Activated T-helper 2 cell treated with anti-CD3 and anti-CD28 coated beads, Interferon-gamma antibody, Interleukin-2, Interleukin-4, amounts not matched to agents 10 μg/mL and 5 μg/mL and 100 μg/mL, durations not matched to agents 14 hours and 24 hours and 36 hours (primary cell): ENCODE measurements at places on chromosomes 1 and 21.
A peak's percentile ranks its signal among the peaks of the same experiment; 100 is the strongest.

DNA sequence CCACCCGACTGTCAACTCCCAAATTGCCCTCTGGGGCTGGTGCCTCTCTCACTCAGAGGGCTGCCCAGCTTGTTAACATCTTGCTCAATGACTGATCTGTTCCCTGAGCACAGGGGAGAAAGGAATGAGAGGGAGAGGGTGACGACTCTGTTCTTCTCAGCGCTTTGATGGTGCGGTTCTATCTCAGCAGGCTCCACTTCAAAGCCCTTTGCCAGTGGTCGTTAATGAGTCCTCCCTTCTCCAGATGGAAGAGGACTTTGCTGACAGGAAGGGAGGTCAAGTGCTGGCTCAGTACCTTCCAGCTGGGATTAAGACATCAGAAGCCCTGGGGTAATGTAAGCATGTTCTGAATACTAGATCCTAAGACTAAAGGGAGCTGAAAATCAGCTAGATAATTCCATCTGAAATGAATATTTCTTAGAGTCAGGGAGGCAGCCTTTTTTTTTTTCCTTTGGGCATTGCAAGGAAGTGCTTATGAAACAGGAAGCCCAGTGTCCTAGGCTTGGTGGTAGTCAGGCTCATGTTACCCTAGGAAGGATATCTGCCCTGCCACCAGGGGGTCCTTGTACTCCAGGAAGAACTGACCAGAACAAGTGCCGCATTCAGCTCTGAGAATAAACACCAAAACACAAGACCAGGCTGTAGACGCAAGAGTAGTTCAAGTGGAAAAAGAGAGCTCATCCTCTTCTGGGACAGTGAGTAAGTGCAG, 4.7 kb downstream of the FMOD start:
- peaks cover 14% of the 10 kb centered on the region for H3K27me3 ChIP-seq
- DNase-seq: no peak
- H3K4me1 ChIP-seq: peaks cover 8% of the 10 kb centered on the region
- no peaks in the 10 kb centered on the region for H3K36me3 ChIP-seq
- no peak overlapping the region for H3K27ac ChIP-seq
- no peak overlapping the region for H3K4me3 ChIP-seq

DNA sequence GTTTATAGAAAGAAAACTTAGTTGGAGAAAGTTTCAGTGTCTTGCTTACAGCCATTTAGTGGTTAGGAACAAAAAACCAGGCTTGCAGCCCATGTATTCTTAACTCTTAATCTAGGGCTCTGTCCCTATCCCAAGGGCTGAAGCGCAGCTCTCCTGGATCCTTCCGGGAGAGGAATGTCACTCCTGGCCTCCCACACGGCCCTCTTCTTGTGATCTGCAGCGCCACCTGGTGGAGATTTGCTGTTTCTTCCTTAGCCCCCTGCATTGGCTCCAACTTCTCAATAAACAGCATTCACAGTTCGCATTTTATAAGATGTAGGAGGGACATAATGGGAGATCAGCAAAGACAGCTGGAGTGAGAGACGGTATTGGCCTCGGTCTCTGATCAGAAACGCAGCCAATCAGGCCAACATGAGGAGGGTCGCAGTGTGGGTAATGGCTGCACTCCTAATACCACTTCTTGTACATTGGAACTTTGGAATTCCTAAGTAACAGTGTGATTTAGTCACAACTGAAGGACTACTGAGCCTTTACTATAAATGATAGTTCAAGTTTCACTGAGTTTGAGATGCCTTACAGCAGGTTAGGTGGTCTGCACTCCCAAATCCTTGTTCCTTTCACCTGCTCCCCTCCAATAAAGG, 283.4 kb downstream of the ASTN1 start:
- H3K4me1 ChIP-seq: no peaks in the 10 kb centered on the region
- peak; percentile 19 for DNase-seq
- no peaks in the 10 kb centered on the region for H3K36me3 ChIP-seq
- no peaks in the 10 kb centered on the region for H3K27me3 ChIP-seq
- H3K4me3 ChIP-seq: no peak overlapping the region

DNA sequence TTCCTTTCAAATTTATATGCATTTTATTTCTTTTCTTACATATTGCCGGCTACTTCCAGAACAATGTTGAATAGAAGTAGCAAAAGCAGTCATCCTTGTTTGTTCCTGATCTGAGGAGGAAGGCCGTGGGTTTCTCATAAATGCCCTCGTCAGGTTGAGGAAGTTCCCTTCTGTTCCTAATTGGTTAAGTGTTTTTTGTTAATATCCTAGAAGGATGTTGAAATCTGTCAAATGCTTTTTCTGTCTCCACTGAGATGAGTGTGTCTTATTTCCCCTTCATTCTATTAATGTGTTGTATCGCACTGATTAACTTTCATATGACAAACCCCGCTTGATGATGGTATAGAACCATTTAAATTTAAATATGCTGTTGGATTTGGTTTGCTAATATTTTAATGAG, 15.4 kb downstream of the TTLL10 start:
- no peak for DNase-seq
- H3K4me1 ChIP-seq: no peaks in the 10 kb centered on the region
- no peak overlapping the region for H3K27ac ChIP-seq

DNA sequence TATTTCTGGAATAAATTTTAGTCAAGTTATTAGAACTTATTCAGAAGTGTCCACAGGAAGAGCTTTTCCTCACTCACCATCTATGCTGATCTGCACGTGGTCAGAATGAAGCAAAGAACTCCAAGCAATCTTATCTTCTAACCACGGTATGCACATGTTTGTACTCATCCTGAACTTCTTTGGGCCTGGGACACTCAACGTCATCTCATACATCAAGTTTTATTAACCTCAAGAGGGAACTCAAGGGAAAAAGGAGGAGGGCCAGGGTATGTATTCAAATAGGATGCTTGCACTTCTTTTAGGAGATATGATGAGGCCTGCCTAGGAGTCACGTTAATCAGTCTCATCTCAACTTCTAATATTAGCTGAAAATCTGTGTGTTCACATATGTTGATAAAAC, 142.5 kb downstream of the C1orf94 start:
- no peak overlapping the region for H3K27ac ChIP-seq
- H3K4me3 ChIP-seq: no peak overlapping the region
- H3K36me3 ChIP-seq: no peaks in the 10 kb centered on the region
- no peak for DNase-seq
- H3K4me1 ChIP-seq: no peaks in the 10 kb centered on the region

DNA sequence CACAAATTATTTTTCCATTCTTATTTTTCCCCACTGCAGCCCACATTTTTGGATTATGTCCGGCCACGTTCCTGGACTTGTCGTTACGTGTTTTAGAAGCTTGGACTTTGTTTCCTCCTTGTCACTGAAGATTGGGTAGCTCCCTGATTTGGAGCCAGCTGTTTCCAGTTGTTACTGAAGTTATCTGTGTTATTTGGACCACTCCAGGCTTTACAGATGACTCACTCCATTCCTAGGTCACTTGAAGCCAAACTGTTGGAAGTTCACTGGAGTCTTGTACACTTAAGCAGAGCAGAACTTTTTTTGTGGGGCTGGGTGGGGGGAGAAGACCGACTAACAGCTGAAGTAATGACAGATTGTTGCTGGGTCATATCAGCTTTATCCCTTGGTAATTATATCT, 12.2 kb upstream of the AXDND1 start:
- no peak overlapping the region for H3K27ac ChIP-seq
- no peaks in the 10 kb centered on the region for H3K27me3 ChIP-seq
- no peak for DNase-seq
- peaks cover 5% of the 10 kb centered on the region for H3K4me1 ChIP-seq
- H3K4me3 ChIP-seq: no peak overlapping the region

GRCh38 chr1:173205146-173206051, 1.7 kb downstream of the TNFSF4 start:
- H3K27ac ChIP-seq: no peak overlapping the region
- H3K4me1 ChIP-seq: peaks cover 31% of the 10 kb centered on the region
- peak overlapping the region; percentile 61 for H3K4me3 ChIP-seq
- no peak for DNase-seq
- peaks cover 43% of the 10 kb centered on the region for H3K27me3 ChIP-seq

GRCh38 chr1:41360786-41361494, at the start of gene FOXO6:
FOXO6 (plus strand) TSS chr1:41361434.
- no peak within 1 kb of the TSS for H3K27ac ChIP-seq
- no peaks in the 10 kb centered on the region for H3K36me3 ChIP-seq
- DNase-seq: peak; percentile 87
- peak within 1 kb of the TSS; percentile 62 for H3K4me3 ChIP-seq
- peaks cover 49% of the 10 kb centered on the region for H3K27me3 ChIP-seq

GRCh38 chr21:38349111-38349746, 92.4 kb downstream of the KCNJ15 start:
- H3K4me1 ChIP-seq: peaks cover 29% of the 10 kb centered on the region
- no peak for DNase-seq
- peaks cover 4% of the 10 kb centered on the region for H3K27me3 ChIP-seq
- peak overlapping the region; percentile 82 for H3K27ac ChIP-seq
- no peaks in the 10 kb centered on the region for H3K36me3 ChIP-seq

DNA sequence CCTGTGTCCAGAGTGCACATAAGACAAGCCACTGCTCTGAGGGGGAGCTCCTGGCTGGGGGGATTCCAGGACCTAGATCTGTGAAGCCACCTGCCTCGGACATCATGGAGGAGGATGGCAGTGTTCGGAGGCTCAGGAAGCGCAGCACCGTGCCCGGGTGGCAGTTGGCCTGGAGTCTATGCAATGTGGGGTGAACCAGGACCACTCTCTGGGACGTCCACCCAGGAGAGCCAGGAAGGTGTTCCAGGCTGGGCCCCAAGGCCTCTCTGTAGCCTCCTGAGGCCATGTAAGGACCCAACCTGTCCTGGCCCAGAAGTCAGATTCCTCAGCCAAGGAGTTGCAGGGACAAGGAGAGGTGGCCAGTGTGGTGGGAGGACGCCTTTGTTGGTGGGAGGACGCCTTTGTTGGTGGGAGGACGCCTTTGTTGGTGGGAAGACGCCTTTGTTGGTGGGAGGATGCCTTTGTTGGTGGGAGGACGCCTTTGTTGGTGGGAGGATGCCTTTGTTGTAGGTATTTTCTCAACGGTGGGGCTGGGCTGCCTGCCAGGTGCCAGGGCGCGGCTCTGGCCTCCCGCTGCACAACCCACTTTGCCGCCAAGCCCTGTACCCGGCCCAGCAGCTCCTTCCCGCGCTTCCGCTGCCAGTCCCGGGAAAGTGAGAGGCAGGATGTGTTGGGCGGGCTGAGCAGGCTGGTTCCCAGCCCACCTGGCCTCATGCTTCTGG, 30.6 kb upstream of the BMP8B start:
- peaks cover 10% of the 10 kb centered on the region for H3K4me1 ChIP-seq
- no peak overlapping the region for H3K4me3 ChIP-seq
- no peak overlapping the region for H3K27ac ChIP-seq
- peaks cover 28% of the 10 kb centered on the region for H3K27me3 ChIP-seq
- no peaks in the 10 kb centered on the region for H3K36me3 ChIP-seq
- no peak for DNase-seq

DNA sequence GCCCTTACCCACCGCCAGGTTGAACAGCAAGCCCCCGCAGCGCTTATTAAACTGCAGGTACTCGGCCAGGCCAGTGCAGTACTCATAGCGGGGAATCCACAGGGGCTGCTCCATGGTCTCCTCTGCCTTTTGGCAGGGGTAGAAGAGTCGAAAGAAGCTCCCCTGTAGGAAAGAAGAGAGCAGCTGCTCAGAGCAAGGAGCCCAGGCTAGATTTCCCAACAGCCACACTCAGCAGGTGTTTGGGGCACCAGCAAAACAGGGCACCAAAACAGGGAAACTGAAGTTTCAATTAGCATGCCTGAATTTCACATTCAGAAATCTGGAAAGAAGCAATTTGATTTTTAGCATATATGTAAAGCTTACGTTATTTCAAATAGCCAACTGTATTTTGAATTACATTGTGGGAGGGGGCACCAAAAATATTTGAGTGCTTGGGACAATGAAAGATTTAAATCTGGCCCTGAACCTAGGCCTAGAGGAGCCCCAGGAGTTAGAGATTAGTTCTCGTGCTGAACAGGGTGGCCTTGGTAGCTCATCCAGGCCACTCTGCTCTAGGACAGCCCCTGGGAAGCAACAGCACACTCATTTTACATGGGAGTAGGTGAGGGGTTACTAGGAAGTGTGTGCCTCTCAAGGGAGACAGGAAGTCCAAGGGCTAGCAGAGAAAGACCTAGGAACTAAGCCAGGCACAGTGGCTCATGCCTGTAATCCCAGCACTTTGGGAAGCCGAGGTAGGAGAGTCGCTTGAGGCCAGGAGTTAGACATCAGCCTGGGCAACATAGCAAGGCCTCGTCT, 8.2 kb downstream of the PAFAH2 start:
- peaks cover 16% of the 10 kb centered on the region for H3K36me3 ChIP-seq
- DNase-seq: no peak
- peak overlapping the region; percentile 74 for H3K4me3 ChIP-seq
- H3K27ac ChIP-seq: peak overlapping the region; percentile 82

DNA sequence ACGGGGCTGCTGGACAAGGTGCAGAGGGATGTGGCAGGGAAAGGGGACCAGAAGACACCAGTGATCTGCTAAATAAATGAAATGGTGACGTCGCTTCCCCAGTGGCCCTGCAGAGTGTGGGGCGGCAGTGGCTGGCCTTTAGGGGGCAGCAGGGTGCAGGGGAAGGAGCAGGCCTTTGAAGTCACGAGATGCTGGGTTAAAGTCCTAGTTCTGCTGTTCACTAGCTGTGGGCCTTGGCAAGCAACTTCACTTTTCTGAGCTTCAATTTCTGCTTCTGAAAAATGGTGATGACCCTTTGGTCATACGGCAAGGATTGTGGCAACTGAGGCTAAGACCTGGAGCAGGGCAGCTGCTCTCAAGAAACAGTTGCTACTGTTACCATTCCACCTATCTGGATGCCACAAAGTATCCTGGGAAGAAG, 9.2 kb upstream of the GALE start:
- H3K4me3 ChIP-seq: no peak overlapping the region
- peak; percentile 75 for DNase-seq

DNA sequence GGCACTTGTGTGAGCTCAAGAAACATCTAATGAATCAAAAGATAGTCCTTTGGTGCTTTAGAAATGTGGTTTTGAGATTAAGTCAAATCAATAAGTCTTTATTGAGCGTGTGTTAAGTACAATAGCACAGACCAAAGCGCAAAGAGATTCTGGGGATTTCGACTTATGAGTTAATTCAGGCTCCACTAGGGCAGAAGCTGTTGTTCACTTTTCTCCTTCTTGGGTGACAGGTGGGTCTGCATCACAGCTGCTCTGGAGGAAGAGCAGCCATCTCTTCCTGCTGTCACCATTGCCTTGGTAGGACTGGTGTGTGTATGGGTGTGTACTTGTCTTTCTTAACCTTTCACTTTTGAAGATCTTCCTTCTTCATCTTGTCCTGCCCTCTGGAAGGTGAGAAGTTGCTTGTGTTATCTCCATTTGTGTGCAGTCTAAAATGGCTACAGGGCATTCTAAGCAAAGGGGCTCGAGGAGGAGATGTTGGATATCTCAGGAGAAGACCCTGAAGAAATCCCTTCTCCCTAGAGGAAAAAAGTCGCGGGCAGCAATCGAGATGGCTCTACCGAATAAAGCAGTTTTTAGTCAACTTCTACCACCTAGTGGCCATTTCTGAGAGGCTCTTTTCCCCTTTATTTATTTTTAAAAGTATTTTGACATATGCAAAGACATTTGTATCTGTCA, 22.9 kb upstream of the DISC1 start:
- DNase-seq: peak; percentile 34
- H3K27me3 ChIP-seq: peaks cover 27% of the 10 kb centered on the region
- H3K27ac ChIP-seq: peak overlapping the region; percentile 69
- H3K4me3 ChIP-seq: peak overlapping the region; percentile 87
- no peaks in the 10 kb centered on the region for H3K36me3 ChIP-seq
- peaks cover 8% of the 10 kb centered on the region for H3K4me1 ChIP-seq

- H3K4me3 ChIP-seq: no peak overlapping the region
- H3K36me3 ChIP-seq: no peaks in the 10 kb centered on the region
- no peak for DNase-seq
- H3K27me3 ChIP-seq: peaks cover 22% of the 10 kb centered on the region
- no peaks in the 10 kb centered on the region for H3K4me1 ChIP-seq
Observed at GRCh38 chr1:35680271-35680670, 38.4 kb downstream of the C1orf216 start.

GRCh38 chr1:198986442-198986841, 347.6 kb downstream of the PTPRC start:
- H3K4me3 ChIP-seq: no peak overlapping the region
- H3K27ac ChIP-seq: no peak overlapping the region
- DNase-seq: no peak
